ENCODE measurements at places on chromosomes 11 and 22. TPM values are rescaled to one million over a fixed set of nuclear protein-coding genes. Genes with fewer than 3 reads are reported as not detected.

The LARGE2 gene
- 0.41 TPM for total RNA-seq

The SCARF2 gene
- total RNA-seq: 1.6 TPM

The PRAME gene
- not detected for total RNA-seq

The SRPRA gene
- total RNA-seq: 6.9 TPM

The GLYATL2 gene
- 1.2 TPM for total RNA-seq

The SLC22A9 gene
- not detected for total RNA-seq

The LAYN gene
- 4.1 TPM for total RNA-seq

The PRG3 gene
- total RNA-seq: not detected

The POU2F3 gene
- 0.41 TPM for total RNA-seq

The SCGB1C1 gene
- not detected for total RNA-seq

The SULT4A1 gene
- total RNA-seq: 47.7 TPM

The DDI1 gene
- not detected for total RNA-seq

The OTOG gene
- under 0.01 TPM for total RNA-seq

DNA sequence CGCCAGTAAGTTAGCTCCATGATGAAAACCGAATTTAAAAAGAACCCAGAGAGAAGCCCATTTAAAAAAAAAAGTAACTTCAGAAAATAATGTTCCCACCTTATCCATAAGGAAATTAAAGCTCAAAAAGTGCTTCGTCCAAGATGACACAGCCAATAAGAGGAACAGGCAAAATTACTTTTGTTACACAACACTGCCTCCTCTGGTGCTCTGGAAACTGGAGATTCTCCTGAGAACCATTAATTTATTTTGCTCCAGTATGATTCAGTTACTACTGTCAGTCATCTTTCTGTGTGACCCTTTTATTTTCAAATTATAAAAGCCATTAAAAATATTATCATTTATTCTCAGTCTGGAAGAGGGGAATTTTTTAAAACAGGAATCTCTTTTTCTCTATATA is 2.0 kb downstream of the IFT27 start:
- DNase-seq: peak; percentile 39

DNA sequence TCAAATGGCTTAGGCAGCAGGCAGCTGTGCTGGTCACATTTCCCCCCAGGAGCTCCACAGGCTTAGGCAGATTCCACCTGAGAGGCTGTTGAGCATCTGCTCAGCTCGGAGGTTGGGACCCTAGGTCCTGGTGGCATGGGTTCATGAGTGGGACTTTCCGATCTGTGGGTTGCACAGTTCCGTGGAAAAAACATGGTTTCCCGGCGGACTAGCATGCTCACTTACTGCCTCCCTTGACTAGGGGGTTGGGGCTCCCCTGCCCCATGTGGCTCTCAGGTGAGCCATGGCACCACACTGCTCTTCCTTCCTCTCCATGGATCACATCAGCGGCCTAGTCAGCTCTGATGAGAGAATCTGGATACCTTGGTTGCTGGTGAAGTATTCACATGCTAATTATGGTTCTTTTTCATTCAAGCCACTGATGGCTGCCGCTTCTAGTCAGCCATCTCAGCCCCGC is 685.1 kb downstream of the METTL15 start:
- no peak for DNase-seq

- DNase-seq: no peak
Measured at GRCh38 chr11:120780239-120780638, 243.7 kb upstream of the TBCEL start.

- DNase-seq: no peak
Measured at GRCh38 chr11:77088236-77089003, 14.2 kb upstream of the OMP start.

- DNase-seq: no peak
Measured at GRCh38 chr11:1336836-1337646, 27.6 kb upstream of the TOLLIP start.

DNA sequence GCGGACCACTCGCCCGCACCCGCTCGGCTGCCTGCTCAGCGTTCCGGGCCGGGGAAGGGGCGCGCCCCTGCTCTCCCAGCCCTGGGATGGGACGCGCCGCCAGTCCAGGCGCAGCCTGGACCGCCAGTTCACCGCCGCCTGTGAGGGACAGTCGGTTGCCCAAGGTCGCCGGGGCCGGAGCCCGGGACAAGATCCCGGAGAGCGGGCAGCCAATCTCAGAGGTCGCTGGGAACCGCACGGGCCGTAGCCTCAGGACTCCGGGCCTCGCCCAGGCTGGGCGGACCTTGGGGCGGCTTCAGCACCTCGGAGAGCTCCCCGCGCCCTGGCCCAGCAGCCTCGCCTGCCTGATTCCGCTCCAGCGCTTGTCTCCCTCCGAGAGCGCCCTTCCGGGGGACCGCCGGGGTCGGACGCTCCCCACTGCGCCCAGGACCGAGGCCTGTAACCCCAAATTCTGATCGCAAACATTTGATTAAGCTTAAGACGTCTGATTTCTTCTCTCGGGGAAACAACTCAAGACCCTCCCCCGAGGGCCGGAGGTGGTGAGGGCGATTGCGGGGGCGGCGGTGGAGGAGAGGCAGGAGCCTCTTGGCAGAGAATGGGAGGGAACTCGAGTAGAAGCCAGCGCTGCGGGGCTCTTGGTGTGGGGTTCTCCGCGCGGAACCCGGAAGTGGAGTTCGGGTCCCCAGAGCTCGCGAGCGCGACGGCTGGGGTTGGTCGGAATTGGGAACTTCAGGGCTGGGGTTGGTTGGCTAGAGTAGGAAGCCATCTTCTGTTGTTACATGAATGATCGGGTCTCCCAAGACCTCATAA is 1.1 kb upstream of the CHRM4 start:
- DNase-seq: peak; percentile 96

DNA sequence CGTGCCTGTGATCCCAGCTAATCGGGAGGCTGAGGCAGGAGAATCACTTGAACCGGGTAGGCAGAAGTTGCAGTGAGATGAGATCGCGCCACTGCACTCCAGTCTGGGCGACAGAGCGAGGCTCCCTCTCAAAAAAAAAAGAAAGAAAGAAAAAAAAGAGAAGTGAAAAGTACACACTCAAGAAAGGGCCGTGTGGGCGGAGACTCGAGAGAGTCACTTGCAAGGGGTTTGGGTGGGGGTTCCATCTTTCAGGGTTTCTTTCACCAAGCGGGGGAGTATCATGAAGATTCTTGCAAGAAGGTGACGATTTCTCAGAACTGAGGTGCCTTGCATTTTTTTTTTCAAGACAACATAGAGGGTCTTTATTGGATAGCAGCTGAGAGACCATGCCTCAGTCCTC is 4.0 kb upstream of the IFITM5 start:
- DNase-seq: no peak

DNA sequence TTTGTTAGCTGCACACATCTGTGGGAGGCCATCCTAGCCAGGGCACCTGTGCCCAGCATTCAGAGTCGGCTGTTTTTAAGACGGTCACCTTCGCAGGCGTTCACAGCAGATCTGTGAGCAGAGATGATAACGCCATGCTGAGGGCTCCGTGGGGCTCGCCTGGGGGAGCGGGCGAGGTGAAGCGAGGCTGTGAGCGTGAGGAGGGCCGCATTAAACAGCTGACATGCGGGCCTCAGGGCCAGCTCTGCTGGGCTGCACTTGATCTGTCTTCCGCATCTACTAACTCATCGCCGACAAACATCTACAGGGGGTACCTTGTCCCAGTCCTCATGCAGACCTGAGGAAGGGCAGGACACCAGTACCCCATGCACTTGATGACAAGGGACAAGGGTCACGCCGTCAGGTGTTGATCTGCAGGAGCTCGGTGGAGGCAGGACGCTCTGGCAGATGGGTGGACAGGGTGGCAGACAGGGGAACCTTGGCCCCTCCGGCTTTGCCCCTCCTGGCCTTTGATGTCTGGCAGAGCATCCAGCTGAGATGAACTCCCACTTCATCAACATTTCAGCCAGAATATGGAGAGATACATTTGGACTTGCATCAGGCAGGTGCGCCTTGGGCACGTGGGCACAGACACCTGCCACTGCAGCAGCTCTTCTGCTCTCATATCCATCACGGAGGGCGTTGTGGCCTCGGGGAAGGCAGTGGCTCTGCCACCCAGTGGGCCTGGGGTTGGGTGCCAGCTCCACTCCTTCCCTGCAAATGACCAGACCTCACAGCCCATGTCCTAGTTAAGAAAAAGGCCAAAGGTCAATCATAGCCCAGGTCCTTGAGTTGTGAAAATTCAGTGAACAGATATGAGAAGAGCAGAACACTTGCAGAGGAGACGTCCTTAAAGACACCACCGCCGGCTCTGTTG is 822.9 kb downstream of the BRD1 start:
- DNase-seq: no peak

- no peak for DNase-seq
Measured at GRCh38 chr22:48396785-48397530, 1430.7 kb downstream of the BRD1 start.

DNA sequence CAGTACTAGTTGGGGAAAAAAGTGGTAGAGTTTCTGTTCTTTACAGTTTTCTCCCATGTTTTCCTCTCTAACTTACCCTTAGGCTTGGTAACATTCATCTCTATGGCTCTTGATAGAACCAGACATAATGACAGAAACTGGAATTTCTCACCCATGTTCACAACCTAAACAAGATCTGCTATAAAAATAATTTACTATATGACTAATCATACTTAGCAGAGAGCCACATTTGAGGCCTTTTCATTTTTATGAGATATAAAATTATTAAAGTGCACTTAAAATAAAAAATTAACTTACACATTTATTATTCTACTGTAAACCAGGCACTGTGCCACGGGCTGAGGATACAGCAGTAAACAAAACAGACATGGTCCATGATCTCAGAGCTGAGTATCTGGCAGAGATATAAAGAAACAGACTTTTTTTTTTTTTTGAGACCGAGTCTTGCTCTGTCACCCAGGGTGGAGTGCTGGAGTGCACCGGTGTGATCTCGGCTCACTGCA is 98.1 kb downstream of the GAB2 start:
- no peak for DNase-seq

- peak; percentile 97 for DNase-seq
Measured at GRCh38 chr11:64000026-64000739, 13.9 kb downstream of the OTUB1 start.

GRCh38 chr11:14417617-14418374 is 58.8 kb upstream of the RRAS2 start:
- DNase-seq: no peak

DNA sequence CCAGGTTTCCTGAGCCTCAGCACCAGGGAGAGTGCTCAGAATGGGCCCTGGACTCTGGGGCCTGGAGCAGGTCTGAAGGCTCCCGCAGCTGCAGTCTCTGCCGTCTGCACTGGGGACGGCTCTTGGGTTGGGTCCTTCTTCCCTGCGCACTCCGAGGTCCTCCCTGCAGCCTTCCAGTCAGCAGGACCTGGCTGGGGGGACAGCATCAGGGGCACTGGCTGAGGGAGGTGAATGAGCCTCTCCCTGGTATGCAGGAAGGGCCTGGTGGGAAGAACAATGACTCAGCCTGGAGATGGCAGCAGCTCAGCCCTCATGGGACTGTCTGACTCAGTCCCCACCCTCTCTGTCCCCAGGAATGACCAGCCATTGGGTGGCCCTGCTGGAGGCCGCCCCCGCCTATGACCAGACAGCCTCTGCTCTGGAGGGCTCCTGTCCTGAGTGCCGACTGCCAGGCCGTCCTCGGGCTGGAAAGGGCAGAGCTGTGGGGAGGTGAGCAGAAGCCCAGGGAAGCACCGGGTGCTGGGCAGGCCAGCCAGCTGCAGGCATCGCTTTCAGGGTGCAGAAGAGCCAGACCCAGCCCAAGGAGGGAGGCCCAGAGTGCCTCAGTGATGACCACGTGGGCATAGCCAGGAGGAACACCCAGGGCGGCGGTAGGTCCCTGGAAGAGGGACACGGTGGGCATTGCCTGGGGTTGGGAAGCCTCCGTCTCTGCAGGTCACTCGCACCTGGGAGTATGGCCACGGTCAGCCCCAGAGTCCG is 455.0 kb downstream of the BRD1 start:
- DNase-seq: no peak

- DNase-seq: no peak
Measured at GRCh38 chr11:124823512-124824376, 23.5 kb upstream of the MSANTD2 start.

DNA sequence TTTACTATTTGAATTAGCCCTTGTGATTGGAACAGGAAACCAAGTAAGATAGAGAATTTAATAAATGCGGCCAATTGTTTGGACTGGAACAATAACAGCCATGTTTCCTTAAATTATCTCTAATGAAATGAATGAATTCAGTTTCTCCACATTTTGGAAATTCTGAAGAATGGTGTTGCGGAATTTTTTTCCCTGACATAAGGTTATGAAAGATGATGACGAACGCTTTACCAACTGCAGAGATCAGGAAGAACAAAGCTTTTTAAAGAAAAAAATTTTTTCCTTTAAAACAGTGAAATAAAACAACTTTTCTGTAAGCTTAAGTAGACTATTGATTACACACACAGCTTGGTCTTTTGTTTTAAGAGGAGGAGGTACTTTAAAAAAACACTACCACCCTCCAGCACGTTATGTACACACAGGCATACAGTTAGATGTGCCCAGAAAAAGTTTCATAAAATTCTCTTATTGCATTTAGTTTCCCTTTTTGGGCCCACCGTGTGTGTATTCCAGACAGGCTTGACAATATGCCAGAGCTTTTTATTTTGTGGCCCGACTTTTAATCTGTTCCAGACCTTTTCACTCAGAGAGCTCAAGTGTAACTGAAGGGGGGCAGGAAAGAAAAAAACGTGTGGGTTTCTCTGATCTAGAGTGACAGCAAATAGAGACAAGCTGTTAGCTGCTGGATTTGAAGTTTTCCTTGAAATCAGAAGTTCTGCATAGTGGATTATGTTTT is 77.3 kb downstream of the YAP1 start:
- no peak for DNase-seq

DNA sequence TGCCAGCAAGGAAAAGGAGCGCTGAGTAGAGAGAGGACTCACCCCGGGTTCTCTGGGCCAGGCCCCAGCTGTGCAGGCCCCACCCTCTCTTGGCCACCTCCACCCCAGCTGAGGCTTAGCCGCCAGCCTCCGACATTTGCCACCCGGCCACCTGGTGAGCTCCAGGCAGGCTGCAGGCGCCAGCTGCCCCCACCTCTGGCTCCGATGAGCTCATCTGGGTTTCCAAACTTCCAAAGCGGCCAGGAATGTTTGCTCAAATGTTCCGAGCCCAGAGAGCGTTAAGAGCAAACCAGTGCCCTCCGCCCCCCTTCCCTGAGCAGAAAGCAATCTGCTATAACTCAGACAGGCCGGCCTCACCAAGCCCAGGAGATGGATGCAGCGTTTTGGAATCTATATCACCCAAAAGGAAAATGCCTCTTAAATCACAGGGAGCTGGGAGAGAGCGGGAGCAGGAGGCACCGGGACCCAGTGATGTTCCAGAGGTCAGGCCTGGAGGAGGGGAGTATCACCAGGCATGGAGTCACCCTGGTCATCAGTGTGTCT is 9.1 kb upstream of the MN1 start:
- no peak for DNase-seq

GRCh38 chr11:34755671-34756070 is 134.8 kb downstream of the EHF start:
- DNase-seq: no peak

Measured in frontal cortex (tissue), 4 donors.